GM23338 (cell line): ENCODE measurements at places on chromosomes 3 and 15. TPM values are rescaled to one million over a fixed set of nuclear protein-coding genes. Genes with fewer than 3 reads are reported as not detected.
A peak's percentile ranks its signal among the peaks of the same experiment; 100 is the strongest.

The TEX9 gene
- 13.9 and 19.6 TPM in 2 replicates for total RNA-seq

The SI gene
- total RNA-seq, result not detected in 2 replicates

GRCh38 chr15:29840926-29841325 is 18.7 kb upstream of the TJP1 start:
- no peaks in the 10 kb centered on the region for H3K36me3 ChIP-seq
- no peaks in the 10 kb centered on the region for H3K27me3 ChIP-seq
- H3K4me3 ChIP-seq, result no peak overlapping the region
- H3K4me1 ChIP-seq, result peaks cover 7% of the 10 kb centered on the region
- no peak for DNase-seq
- no peak overlapping the region for H3K27ac ChIP-seq

- peak overlapping the region; percentile 50 for H3K27ac ChIP-seq
- DNase-seq, result peak; percentile 91
- peaks cover 15% of the 10 kb centered on the region; the same call in 1 of the 2 replicates for H3K27me3 ChIP-seq
- peaks cover 75% of the 10 kb centered on the region for H3K4me1 ChIP-seq
These were observed 88.1 kb downstream of the MAGI1 start for GRCh38 chr3:65950340-65951326.

DNA sequence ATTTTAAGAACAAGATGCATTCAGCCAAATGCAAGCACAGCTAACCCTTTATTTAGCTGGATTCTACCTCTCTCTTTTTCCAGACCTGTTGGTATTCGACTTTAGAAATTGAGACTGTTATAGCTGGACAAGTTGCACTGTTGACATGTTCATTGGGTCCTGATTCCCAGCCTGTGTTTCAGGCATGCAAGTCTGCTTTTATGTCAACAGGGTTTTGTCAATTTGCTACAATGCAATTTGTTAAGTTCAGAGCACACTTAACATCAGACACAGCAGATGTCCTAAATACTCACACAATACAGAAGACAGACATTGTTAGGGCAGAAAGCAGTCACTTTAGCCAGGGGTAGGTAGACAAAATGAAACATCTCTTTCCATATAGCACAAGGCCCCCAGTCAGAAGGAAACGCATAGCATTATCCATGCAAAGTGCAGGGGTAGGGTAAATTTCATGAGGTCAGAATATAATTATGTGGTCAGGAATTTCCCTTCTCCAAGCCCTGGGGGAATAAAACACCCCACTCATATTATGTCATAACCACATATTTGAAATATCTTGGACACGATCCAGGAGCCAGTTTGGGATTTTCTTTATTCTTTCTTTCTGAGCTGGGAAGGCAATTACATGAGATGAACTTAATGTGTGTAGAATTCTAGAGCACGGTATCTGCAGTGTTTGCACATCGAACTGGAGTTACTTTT is 504.1 kb downstream of the NTRK3 start:
- DNase-seq, result no peak
- H3K27ac ChIP-seq, result no peak overlapping the region
- H3K4me3 ChIP-seq, result no peak overlapping the region

The LMAN1L gene
- not detected in 2 replicates for total RNA-seq

DNA sequence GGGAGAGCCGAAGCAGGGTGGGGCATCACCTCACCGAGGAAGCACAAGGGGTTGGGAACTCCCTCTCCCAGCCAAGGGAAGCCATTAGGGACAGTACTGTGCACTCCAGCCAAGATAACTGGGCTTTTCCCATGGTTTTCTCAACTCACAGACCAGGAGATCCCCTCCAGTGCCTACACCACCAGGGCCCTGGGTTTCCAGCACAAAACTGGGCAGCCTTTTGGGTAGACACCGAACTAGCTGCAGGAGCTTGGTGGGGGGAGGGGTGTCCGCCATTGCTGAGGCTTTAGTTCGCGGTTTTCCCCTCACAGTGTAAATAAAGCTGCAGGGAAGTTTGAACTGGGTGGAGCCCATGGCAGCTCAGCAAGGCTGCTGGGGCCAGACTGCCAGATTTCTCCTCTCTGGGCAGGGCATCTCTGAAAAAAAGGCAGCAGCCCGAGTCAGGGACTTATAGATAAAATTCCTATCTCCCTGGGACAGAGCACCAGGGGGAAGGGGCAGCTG is 129.6 kb upstream of the LMCD1 start:
- H3K36me3 ChIP-seq, result no peaks in the 10 kb centered on the region; the same call in 1 of the 2 replicates
- no peaks in the 10 kb centered on the region for H3K27me3 ChIP-seq
- peak; percentile 13 for DNase-seq
- no peak overlapping the region for H3K4me3 ChIP-seq
- no peak overlapping the region for H3K27ac ChIP-seq
- no peaks in the 10 kb centered on the region for H3K4me1 ChIP-seq

GRCh38 chr3:94028093-94028837 is at the start of gene STX19:
Gene STX19, minus strand, starts transcription at chr3:94028597. Its CDS starts 13,328 bp downstream, at chr3:94015269.
- H3K27ac ChIP-seq, result no peak within 1 kb of the TSS
- H3K4me1 ChIP-seq, result no peaks in the 10 kb centered on the region
- H3K36me3 ChIP-seq, result no peaks in the 10 kb centered on the region
- H3K27me3 ChIP-seq, result no peaks in the 10 kb centered on the region

DNA sequence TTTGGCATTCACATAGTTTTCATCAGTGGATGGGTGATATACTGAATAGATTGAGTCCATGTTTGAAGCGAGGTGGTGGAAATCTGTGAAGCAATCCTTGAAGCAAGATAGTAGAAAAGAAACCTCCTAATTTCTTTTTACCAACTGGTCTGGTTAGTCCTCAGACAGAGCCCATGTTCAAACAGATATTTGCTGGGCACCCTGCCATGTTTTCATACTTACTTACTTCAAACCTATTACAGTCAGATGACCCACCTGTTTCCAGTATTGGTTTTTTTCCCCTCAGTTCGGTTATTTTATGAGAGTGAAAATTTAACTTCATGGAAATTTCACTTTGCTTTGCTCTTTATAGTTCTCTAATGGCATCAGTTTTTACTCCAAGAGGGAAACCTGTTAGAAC is 23.7 kb downstream of the EXOSC7 start:
- no peak for DNase-seq
- H3K27me3 ChIP-seq, result no peaks in the 10 kb centered on the region
- peaks cover 58% of the 10 kb centered on the region for H3K36me3 ChIP-seq

GRCh38 chr3:71127844-71128243 is 455.7 kb downstream of the FOXP1 start:
- no peak overlapping the region for H3K4me3 ChIP-seq
- DNase-seq, result no peak
- H3K27ac ChIP-seq, result peak overlapping the region; percentile 72
- H3K4me1 ChIP-seq, result peaks cover 66% of the 10 kb centered on the region
- H3K36me3 ChIP-seq, result no peaks in the 10 kb centered on the region

The SLC35G2 gene
- 3.3 and 8.8 TPM in 2 replicates for total RNA-seq

GRCh38 chr15:64149424-64149823 is 2.1 kb upstream of the SNX22 start:
- peaks cover 18% of the 10 kb centered on the region for H3K27me3 ChIP-seq
- peaks cover 13% of the 10 kb centered on the region for H3K4me1 ChIP-seq

The SRGAP3 gene
- 8.6 and 9.4 TPM in 2 replicates for total RNA-seq

- H3K36me3 ChIP-seq, result no peaks in the 10 kb centered on the region
- no peaks in the 10 kb centered on the region for H3K4me1 ChIP-seq
- no peak for DNase-seq
These were observed 60.2 kb downstream of the CNTN4 start for GRCh38 chr3:2158828-2159227.

- no peak overlapping the region for H3K27ac ChIP-seq
- H3K4me3 ChIP-seq, result no peak overlapping the region
- peaks cover 15% of the 10 kb centered on the region for H3K4me1 ChIP-seq
These were observed 39.6 kb upstream of the PDZRN3 start for GRCh38 chr3:73664389-73664788.

The SLC22A13 gene
- 0.47 and 0.66 TPM in 2 replicates for total RNA-seq

GRCh38 chr3:183503746-183504145 is 51.8 kb downstream of the KLHL6 start:
- no peaks in the 10 kb centered on the region for H3K36me3 ChIP-seq
- no peaks in the 10 kb centered on the region for H3K4me1 ChIP-seq
- H3K4me3 ChIP-seq, result no peak overlapping the region
- peak; percentile 41 for DNase-seq
- no peaks in the 10 kb centered on the region for H3K27me3 ChIP-seq

DNA sequence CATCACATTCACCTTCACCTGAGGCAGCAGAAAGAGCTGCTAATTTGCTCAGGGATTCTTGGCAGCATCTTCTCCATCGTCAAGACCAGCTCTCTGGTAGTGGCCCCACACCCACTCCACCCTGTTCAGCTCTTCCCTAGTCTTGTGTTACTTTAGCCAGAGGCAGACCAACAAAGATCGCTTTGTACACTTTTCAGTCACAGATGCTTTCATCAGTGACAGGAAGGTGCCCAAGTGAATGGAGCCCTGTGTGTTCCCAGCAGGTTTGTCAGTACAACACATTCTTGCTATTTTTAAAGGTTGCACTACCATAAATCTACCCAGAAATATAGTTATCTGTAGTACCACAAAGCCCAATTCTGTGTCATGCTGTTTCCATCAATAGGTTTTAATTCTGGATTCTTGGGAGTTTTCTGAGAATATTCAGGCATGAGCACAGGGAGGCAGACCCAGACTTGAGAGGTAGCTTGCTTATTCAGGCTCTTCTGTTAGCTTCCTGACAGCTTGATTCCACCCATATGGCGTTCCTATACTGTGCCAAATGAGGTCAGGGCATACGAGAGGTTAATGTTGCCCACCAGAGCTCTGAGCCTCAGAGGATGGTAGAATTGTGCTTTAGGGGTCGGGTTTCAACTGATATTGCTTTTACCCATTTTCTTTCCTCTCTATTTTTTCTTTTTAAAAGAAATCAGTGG is 109.8 kb upstream of the MANF start:
- H3K36me3 ChIP-seq, result no peaks in the 10 kb centered on the region
- H3K27me3 ChIP-seq, result no peaks in the 10 kb centered on the region
- DNase-seq, result no peak
- no peak overlapping the region for H3K4me3 ChIP-seq
- H3K4me1 ChIP-seq, result no peaks in the 10 kb centered on the region

GRCh38 chr15:25175789-25176615 is 221.2 kb downstream of the SNRPN start:
- H3K4me3 ChIP-seq, result no peak overlapping the region
- no peaks in the 10 kb centered on the region for H3K4me1 ChIP-seq
- no peak for DNase-seq
- H3K36me3 ChIP-seq, result no peaks in the 10 kb centered on the region

The CNTN3 gene
- 0.04 and 0.24 TPM in 2 replicates for total RNA-seq

GRCh38 chr15:40283615-40284300 is 894 bp upstream of the ANKRD63 start:
- peak; percentile 65 for DNase-seq
- no peak overlapping the region for H3K27ac ChIP-seq
- H3K4me1 ChIP-seq, result peaks cover 34% of the 10 kb centered on the region
- no peaks in the 10 kb centered on the region for H3K36me3 ChIP-seq
- peak overlapping the region; percentile 62 for H3K4me3 ChIP-seq

GRCh38 chr15:72312605-72313447 is 7.1 kb downstream of the CELF6 start:
- H3K36me3 ChIP-seq, result no peaks in the 10 kb centered on the region
- no peak overlapping the region for H3K27ac ChIP-seq
- H3K4me1 ChIP-seq, result no peaks in the 10 kb centered on the region
- peak; percentile 88 for DNase-seq
- peaks cover 19% of the 10 kb centered on the region for H3K27me3 ChIP-seq
- H3K4me3 ChIP-seq, result no peak overlapping the region

The TRPM1 gene
- total RNA-seq, result not detected in 2 replicates

DNA sequence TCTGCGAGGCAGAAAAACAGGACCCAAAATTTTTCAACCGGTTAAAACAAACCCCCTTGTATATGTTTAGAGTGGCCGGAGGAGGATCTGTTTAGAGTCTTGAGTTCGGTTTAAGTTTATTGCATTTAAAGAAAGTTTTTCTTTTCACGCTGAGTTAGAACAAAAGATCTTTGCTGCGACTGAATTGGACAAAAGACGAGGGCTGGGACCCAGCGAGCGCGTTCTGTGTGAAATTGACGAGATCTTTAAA is 9.8 kb downstream of the NR2F2 start:
- H3K4me3 ChIP-seq, result peak overlapping the region; percentile 76
- no peak for DNase-seq
- no peaks in the 10 kb centered on the region for H3K36me3 ChIP-seq

DNA sequence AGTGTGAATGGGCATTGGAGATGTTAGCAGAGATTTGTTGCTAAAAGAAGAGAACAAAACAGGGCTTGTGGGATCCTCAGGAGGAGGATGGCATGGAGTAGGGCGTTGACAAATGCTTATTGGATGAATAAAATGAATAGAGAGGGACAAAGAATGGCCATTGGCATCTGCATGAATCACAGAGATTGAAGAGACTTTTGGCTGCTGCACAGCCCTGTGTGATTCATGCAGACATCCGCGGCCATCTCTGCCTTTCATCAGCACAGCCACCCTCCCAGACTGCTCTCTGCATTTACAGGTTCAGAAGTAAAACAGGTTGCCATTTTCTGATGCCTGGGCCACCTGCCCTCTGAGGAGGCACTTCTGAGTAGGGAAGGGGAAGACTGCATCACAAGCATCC is 397.9 kb downstream of the EPHB1 start:
- H3K4me3 ChIP-seq, result no peak overlapping the region
- no peaks in the 10 kb centered on the region for H3K36me3 ChIP-seq
- H3K4me1 ChIP-seq, result peaks cover 16% of the 10 kb centered on the region
- no peaks in the 10 kb centered on the region for H3K27me3 ChIP-seq
- no peak overlapping the region for H3K27ac ChIP-seq

The KBTBD13 gene
- not detected in 2 replicates for total RNA-seq

GRCh38 chr15:66939451-66940023 is 125.9 kb upstream of the SMAD3 start:
- H3K27me3 ChIP-seq, result no peaks in the 10 kb centered on the region
- no peak overlapping the region for H3K27ac ChIP-seq
- no peaks in the 10 kb centered on the region for H3K4me1 ChIP-seq
- no peaks in the 10 kb centered on the region for H3K36me3 ChIP-seq

DNA sequence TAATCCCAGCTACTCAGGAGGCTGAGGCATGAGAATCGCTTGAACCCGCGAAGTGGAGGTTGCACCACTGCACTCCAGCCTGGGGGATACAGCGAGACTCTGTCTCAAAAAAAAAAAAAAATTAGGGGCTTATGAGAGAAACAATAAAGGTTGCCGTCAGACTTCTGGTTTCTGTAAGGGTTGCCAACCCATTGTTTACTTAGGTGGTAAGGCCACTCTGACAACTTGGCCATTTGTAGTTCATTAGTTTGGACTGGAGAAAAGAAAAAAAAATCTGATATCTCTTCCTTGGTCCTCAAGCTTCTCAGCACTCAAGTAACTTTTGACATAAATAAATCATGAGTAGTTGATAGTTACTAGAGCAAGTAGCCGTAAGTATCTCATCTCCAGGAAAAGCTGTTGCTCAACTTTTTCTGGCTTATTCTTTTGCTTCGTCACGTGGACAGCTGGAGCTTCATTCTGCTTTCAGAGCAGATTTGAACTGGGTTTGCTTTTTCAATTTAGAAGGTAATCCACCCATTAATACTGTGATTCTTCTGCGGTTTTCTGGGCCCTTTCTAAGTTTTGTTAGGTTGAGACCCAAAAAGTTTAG is 9.4 kb downstream of the SNX1 start:
- no peaks in the 10 kb centered on the region for H3K27me3 ChIP-seq
- no peak overlapping the region for H3K4me3 ChIP-seq
- H3K27ac ChIP-seq, result no peak overlapping the region
- H3K4me1 ChIP-seq, result no peaks in the 10 kb centered on the region
- H3K36me3 ChIP-seq, result no peaks in the 10 kb centered on the region
